NCI-H1092 treated with DMSO at 0.1 percent for 48 hours (cell line): ENCODE measurements at places on chromosomes 7 and 10.

- no peak for DNase-seq
Observed at GRCh38 chr7:159035571-159036073, 109.0 kb downstream of the VIPR2 start.

DNA sequence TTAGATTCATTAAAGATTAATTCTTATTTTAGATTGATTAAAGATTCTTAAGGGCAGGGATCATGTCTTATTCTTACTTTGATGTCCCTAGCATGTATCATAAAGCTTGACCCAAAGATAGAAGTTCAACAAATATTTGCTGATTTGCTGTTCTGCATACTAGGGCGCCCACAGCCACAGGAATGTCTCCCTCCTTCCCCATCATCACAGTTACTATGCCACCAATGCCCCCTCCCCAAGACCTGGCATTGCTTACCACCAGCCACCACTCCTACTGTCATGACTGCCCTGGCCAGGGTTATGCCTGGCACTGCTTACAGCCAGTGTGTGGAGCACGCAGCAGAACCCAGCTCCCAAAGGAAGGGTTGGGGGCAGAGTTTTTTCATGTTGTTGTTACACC lies 86.7 kb upstream of the AGK start:
- no peak for DNase-seq

GRCh38 chr7:105580022-105580740 lies 1.1 kb downstream of the EFCAB10 start:
- DNase-seq = no peak

DNA sequence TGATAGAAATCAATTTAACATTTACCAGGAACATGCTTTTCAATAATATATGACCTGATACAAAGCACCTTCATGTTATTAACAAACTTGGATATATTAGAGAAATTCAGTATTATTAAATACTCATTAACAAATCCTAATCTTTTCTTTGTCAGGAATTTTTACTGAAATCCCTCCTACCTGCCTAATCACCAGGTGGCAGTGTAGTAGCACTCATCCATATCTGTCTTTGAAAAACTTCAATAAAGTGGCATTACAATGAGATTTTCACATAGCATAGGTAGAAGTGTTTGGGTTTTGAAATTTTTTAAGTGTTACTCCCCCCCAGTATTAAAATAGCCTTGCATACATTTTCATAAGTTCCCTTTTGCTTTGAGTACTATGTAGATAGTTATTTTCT lies 1246.6 kb upstream of the LRRN3 start:
- peak; percentile 27 for DNase-seq

DNA sequence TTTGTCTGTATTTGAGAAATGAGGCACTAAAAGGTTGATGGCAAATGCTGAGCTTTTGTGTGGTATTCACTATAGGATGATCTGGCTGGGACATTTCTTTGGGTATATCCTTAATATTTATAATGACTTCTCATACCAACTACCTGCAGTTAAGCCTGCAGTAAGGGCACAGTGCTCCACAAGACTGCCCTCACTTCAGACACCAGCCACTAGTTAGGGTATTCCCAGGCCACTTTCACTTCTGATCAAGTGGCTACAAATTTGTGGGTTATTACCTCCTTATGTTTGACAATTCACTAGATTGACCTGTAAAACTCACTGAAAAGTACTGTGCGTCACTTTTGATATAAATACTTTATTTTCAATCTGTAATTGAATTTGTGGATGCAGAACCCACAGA lies 20.3 kb downstream of the CCDC126 start:
- DNase-seq = no peak

GRCh38 chr10:7519351-7519750 lies 108.5 kb upstream of the SFMBT2 start:
- DNase-seq = no peak

GRCh38 chr10:112587729-112588128 lies 140.7 kb downstream of the VTI1A start:
- DNase-seq = no peak

DNA sequence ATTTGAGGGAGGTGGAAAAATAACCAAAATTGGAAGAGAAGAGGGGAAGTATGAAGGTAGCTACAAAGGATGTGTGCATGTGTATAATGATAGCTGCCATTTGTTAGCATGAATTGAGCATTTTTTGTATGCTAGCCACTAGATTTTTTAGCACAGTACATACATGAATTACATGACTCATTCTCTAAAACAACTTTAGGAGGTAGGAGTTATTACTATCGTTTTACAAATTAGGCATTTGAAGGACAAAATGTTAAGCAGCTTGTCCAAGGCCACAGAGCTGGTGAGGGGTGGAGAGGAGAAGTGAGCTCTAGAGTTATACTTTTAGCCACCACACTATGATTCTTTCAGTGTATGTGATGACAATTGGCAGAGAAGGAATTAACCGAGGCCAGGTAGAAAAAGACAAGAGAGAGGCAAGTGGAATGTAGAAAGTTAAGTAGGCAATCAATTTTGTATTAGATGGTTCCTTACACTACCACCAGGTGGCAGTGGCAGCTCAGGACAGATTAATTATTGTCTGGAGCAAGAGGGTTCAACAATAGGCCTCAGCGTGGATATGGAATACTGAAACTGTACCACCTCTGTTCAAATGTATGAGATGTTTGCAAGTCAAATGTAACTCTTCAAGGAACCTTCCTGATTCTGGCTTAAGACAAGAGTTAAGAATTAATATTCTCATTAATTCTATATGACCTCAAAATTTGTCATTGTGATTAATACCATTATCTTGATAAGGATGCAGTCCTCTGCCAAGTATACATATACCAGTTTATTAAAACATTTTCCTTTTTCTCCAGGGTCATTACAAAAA lies 128.0 kb downstream of the MBL2 start:
- peak; percentile 1 for DNase-seq
